ENCODE measurements at places on chromosomes 13 and 19.

- DNase-seq = no peak
These were observed 10.5 kb downstream of the EGLN2 start for GRCh38 chr19:40809358-40810086.

DNA sequence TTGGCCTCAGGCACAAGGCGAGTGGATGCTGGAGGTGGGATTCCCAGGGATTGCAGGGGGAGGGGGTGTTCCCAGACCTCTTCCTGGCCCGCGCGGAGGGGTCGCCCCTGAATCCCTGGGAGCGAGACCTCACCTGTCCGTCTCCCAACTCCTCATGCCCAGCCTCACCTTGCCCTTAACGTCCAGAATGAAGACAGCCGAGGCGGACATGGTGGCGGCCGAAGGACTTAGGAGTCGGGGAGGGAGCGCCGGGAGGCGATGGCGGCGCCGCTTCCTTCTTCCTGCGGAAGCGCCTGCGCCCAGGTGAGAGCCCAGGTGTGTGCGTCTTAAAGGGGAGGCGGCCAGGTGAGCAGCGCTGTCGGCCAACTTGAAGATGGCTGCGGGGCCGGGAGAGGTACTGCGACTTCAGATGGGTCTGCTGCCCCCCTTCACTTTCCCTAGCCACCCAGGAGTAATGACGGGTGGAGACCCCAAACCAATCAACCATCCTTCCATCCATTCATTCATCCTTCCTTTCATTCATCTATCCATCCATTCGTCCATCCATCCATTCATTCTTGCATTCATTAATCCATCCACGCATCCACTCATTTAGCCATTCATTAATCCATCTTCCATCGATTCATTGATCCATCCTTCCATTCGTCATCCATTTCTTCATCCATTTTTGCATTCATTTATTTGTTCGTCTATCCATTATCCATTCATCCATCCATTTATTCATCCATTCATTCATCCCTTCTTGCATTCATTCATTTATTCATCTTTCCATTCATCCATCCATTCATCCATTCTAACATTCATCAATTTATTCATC lies at the start of gene AP1M2:
Gene AP1M2 (minus strand): TSS at position 291 of the 817 bp plus-strand sequence. CDS start 81 bp downstream, at position 210.
- no peak for DNase-seq

GRCh38 chr13:33096886-33097605 lies 80.8 kb downstream of the KL start:
- no peak for DNase-seq

GRCh38 chr19:3814648-3815047 lies 28.5 kb upstream of the MATK start:
- no peak for DNase-seq
